Stomach (tissue), 19 donors: ENCODE measurements at places on chromosomes 16 and 17.

DNA sequence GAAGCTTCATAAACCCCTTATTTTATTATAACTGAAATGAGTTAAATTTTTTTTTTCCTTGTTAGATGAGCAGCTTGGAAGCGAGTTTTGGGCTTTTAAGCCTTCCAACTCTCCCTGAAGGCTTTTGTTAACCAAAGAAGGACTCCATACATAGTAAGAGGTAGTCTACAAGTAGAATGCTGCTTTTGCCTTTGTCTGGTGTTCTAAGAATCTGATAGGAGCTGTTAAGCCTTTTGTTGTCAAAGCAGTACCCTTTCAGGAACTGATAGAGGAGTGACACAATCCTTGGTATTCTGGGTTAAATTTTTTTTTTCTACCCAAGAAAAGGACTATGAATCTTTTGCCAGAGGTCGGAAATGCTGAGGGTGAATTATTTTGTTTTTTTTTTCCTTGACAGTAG is 26.1 kb downstream of the MAP2K4 start:
- H3K4me1 ChIP-seq = peaks cover 52% of the 10 kb centered on the region
- no peak overlapping the region for H3K4me3 ChIP-seq
- H3K36me3 ChIP-seq = no peaks in the 10 kb centered on the region

DNA sequence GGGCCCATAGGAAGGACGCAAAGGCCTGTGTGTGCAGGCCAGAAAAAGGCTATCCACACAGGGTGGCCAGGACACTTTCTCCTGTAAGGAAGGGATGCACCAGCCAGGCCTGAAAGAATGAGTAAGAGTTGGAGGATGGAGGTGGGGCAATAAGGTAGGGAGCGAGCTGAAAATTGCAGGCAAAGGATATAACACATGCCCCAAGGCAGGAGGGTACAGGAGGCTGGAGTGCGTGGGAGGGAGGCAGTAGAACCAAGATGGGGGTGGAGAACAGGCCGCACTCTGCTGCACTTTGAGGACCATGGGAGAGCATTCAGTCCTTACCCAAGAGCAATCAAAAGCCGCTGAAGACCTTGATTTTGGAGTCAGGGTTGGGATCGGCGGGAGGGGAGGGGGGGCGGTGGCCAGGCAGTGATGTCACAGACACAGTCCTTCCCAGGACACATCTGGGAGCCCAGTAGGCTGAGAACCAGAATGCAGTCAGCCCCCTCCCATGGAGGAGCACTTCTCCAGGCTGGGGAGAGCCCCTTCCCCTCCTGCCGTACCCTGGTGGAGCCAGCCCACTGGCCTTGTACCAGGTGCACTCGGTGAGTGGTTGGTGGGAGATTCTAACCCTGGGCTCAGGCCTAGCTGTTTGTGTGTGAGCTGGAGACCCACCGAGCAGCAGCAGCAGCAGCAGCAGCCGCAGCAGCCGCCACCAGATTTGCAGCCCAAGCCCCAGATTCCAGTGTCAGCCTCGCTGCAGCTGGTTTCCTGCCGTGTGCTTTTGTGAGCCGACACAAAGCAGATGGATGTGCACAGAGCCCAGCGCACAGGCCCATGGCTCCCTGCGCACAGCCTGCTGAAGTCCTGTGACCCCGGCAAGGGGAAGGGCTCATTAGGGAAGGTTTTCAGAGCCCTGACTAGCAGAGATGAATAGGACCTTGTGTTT is 17.5 kb downstream of the ANKRD40 start:
- peak overlapping the region; percentile 86 for H3K27ac ChIP-seq
- peaks cover 99% of the 10 kb centered on the region for H3K4me1 ChIP-seq
- no peak overlapping the region for H3K4me3 ChIP-seq
- no peak for DNase-seq

DNA sequence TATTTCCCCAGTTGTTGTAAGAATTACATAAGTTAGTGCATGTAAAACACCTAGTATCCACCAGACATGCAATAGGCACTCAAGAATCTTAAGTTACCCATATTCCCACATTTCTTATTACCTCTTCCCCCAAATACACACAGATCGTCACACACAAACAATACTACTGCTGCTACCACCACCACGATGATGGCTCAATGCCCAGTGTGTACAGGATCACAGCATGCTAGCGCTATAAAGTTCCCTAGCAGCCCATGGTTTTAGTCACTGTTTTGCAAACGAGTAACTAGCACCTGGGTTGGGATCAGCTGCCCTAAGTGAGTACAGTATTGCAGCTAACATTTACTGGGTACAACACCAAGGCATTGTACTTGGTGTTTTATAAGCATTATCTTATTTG is 411.7 kb downstream of the UTP18 start:
- no peaks in the 10 kb centered on the region for H3K27me3 ChIP-seq
- no peaks in the 10 kb centered on the region for H3K36me3 ChIP-seq
- no peak overlapping the region for H3K4me3 ChIP-seq
- no peaks in the 10 kb centered on the region for H3K4me1 ChIP-seq
- H3K27ac ChIP-seq = no peak overlapping the region

DNA sequence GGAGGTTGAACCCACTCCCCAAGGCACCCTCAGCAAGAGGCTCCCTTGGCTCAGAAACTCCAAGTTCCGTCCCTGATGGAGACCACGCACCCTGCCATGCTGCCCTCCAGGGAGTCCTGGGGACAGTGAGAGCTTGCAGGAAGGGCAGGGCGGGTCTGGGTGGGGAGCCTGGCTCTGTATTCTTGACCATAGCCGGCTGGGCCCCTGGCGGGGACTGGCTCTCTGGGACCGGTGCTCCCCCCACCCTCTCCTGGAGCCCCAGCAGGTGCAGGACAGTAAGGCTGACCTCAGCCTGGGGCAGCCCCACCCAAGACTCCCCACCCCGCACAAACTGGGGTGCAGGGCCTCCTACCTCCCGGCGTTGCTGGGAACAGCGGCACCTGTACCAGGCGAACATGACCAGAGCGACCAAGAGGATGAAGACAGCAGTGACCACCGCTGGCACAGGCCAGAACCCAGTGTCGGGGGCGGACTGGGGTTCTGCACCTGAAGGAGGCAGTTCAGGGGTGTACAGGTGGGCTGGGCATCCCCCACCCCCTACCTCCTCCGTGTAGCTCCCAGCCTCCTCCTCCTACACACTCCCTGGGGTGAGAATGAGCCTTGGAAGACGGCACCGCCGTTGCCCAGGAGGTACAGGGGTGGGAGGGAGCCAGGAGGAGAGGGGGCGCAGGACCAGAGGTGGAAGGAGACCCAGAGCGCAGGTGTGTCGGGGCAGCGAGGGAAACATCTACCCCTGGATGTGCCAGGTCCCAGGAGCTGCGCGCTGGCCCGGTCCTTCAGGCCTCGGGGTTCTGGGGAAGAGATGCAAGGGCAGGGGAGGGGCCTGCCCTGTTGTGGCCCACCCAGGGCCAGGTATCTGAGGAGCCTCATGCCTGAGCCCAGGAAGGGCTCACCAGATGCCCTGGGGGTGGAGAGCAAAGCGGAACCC is 5.4 kb upstream of the CD7 start:
- no peak for DNase-seq
- H3K27ac ChIP-seq = no peak overlapping the region
- H3K4me3 ChIP-seq = no peak overlapping the region
- H3K27me3 ChIP-seq = no peaks in the 10 kb centered on the region
- H3K4me1 ChIP-seq = peaks cover 26% of the 10 kb centered on the region

DNA sequence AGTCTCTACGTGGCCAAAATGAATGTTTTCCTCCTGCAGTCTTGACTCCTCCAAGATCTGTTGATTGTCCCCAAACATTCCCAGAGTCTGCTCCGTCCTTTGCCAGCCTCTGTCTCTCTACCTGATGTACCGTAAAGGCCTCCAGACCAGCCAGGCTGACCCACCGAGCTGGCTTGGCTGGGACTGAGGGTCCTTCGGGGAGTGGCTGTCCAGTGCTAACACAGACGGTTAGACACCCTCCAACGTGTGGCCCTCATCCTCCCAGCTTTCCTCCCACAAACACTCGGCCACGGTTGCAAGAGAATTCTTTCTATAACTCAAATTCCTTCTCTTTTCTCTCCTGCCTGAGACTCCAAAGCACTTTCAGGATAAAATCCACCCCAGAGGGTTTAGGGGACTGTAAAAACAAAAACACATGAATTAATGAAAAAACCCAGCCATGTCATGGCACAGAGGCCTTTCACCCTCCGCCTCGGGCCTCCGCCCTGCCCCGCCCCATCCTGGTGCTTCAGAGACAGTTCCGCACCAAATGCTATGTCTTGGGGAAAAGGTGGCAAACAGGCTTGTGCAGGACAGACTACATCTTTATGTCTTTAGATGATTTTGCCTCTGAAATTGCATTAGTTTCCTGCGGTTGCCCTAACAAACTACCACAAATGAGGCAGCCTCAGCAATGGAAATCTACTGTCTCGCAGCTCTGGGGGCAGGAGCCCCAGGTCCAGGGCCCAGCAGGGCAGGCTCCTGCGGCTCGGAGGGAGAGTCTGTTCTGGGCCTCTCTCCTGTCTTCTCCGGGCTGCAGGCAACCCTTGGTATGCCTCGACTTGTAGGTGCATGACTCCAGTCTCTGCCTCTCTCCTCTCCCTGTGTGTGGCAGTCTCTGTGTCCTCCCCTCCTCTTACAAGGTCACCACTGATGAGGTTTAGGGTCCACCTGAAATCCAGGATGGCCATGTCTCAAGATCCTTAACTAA is 72.5 kb upstream of the CBX4 start:
- H3K4me3 ChIP-seq = no peak overlapping the region
- DNase-seq = no peak
- peaks cover 5% of the 10 kb centered on the region for H3K4me1 ChIP-seq

DNA sequence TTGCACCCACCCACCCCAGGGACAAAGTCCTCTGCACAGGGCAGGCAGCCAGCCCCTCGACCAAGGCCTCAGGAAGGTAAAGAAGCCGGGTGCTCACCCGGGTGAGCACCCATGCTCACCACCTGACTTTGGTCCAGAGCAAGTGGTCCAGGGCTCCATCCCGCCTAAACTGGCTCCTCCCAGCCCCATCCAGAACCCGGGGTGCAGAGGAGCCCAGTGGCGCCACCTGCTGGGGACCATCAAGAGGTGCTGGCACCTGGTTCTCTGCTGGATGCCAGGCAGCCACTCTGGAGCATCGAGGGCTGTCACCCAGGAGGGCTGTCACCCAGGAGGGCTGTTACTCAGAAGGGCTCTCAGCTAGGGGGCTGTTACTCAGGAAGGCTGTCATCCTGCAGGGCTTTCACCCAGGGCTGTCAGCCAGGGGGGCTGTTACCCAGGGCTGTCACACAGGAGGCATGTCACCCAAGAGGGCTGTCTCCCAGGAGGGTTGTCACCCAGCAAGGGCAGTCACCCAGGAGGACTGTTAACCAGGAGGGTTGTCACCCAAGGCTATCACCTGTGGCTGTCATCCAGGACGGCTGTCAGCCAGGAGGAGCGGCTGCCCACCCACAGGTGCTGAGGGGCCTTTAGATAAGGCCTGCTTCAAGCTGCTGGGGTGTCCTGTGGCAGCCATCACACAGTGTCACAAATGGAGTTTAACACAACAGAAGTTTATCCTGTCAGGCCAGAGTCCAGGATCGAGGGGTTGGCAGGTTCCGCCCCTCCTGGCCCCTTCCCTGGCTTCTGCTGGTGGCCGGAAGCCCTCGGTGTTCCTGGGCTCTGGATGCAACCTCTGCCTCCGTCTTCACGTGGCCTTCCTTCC is 98.5 kb downstream of the TNFRSF13B start:
- no peaks in the 10 kb centered on the region for H3K36me3 ChIP-seq
- peaks cover 19% of the 10 kb centered on the region for H3K27me3 ChIP-seq
- no peak overlapping the region for H3K27ac ChIP-seq
- peak; percentile 45 for DNase-seq
- H3K4me1 ChIP-seq = no peaks in the 10 kb centered on the region

DNA sequence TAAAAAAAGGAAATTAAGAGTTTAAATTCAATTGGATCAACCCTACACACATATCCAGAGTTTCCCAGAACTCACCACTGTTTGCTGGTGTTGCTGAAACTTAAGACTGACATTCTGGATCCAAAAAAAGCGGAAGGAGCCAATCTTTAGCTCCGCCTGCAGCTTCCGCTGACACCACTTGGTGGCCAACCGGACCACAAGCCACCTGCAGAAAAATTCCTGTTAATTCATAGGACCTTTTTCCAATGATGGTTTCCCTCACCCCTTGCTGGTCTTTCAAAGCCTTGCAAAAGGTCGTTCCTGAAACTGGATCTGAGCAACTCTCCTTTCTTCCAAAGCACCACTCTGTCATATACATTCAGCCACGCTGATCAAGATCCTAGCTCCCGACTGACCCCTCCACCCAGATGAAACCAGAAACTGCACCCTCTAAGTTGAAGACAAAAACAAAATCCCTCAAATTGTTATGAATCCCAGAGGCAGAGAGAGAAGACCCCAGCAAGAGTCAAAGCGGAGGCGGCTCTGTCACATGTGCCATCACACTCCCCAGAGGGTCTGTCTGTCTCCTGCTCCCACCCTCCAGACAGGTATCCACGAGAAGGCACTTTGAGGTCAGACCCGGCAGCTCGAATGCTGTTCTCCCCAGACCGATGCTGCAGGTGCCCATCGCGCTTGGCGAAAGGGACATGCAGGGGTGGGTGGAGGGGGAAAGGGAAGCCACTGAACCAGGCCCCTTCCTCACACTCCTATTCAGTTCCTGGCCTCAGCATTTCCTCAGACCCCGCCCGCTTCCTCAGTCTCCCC is 773 bp downstream of the BLTP2 start:
- H3K27ac ChIP-seq = peak overlapping the region; percentile 94
- H3K27me3 ChIP-seq = no peaks in the 10 kb centered on the region
- H3K4me3 ChIP-seq = peak overlapping the region; percentile 89
- peaks cover 59% of the 10 kb centered on the region for H3K36me3 ChIP-seq
- DNase-seq = peak; percentile 59

DNA sequence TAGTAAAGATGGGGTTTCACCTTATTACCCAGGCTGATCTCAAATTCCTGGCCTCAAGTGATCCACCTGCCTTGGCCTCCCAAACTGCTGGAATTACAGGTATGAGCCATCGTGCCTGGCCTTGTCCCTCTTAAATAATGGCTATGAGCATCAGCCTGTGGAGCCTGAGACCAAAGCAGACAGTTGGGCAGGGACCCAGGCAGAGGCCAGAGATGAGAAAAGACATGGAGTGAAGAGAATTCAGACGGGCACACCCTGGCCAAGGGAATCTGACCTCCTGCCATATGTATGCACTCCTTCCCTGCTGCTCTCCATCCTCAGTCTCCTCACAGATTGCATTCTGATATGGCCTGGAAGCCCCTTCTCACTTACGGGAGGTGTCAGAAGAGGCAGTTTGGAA is 98.4 kb upstream of the DNAH9 start:
- H3K36me3 ChIP-seq = no peaks in the 10 kb centered on the region
- DNase-seq = no peak
- H3K4me1 ChIP-seq = no peaks in the 10 kb centered on the region
- no peak overlapping the region for H3K4me3 ChIP-seq
- no peaks in the 10 kb centered on the region for H3K27me3 ChIP-seq
- H3K27ac ChIP-seq = no peak overlapping the region

- H3K27me3 ChIP-seq = peaks cover 55% of the 10 kb centered on the region
- H3K4me3 ChIP-seq = no peak overlapping the region
- H3K4me1 ChIP-seq = no peaks in the 10 kb centered on the region
- DNase-seq = no peak
Observed at GRCh38 chr17:34151102-34151501, 104.0 kb upstream of the CCL2 start.

DNA sequence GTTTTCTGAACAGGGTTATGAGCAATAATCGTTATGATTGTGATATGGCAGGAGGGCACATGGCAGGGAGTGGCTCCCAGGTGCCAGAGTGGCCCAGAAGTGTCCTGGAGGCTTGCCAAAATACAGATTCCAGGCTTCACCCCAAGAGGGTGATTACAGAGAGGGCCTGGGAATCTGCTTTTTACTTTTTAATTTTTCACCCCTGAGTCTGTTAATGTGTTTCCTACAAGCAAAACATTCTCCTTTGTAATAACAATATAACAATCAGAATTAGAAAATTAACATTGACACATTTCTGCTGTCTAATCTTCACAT is 212.4 kb downstream of the SNX29 start:
- H3K27ac ChIP-seq = no peak overlapping the region
- H3K4me3 ChIP-seq = no peak overlapping the region
- no peaks in the 10 kb centered on the region for H3K27me3 ChIP-seq
- no peaks in the 10 kb centered on the region for H3K4me1 ChIP-seq
- no peaks in the 10 kb centered on the region for H3K36me3 ChIP-seq
